ENCODE measurements at places on chromosomes 7 and 10. TPM values are rescaled to one million over a fixed set of nuclear protein-coding genes. Genes with fewer than 3 reads are reported as not detected.

DNA sequence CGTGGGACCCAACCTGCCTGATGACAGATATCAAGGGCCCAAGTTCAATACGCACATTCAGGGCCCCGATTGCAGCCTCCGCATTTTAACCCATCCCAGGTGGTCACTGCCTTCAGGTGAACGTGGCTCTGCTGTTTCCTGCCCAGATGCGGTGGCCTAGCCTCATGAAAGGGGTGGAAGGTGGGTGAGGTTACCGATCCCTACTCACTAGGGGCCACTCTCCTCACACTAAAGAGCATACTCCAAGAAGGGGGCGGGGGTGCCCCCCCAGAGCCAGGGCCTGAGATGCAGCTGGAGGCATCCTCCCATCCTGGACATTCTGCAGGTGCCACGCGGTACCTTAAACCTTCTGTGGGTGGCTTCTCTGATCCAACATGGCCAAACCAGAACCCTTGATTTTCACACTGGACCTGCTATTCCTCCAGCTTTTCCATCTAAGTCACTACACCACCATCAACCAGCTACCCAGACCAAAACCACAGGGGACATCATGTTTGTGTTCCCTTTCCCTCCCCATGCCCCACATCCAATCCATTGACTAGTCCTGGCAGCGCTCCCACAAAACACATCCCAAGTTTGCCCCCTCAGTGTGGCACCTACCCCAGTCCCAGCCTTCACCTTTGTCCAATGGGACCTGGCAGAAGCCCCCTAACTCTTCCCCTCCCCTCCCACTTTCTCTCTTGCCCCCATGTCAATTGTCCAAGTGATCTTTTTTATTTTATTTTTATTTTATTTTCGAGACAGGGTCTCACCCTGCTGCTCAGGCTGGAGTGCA, 30.0 kb downstream of the PRLHR start:
- DNase-seq = no peak

DNA sequence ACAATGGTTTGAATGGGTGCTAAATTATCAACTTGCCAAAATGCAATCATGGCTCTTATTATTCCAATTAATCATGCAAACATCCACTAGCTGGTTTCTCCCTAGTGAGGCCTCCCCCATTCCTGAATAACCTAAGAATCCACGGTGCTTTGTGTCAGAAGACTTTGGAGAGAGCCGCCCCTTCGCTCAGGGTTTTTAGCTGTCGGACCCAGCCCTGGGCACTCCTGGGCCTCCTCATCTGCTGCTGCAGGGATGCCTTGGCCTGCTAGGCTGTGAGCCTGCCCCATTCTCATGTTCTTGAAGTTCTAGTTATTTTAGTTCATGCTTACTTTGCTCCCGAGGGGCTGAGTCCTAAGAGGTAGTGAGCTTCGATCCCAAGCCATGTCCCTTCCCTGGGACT, 34.1 kb upstream of the SFRP5 start:
- DNase-seq = no peak

DNA sequence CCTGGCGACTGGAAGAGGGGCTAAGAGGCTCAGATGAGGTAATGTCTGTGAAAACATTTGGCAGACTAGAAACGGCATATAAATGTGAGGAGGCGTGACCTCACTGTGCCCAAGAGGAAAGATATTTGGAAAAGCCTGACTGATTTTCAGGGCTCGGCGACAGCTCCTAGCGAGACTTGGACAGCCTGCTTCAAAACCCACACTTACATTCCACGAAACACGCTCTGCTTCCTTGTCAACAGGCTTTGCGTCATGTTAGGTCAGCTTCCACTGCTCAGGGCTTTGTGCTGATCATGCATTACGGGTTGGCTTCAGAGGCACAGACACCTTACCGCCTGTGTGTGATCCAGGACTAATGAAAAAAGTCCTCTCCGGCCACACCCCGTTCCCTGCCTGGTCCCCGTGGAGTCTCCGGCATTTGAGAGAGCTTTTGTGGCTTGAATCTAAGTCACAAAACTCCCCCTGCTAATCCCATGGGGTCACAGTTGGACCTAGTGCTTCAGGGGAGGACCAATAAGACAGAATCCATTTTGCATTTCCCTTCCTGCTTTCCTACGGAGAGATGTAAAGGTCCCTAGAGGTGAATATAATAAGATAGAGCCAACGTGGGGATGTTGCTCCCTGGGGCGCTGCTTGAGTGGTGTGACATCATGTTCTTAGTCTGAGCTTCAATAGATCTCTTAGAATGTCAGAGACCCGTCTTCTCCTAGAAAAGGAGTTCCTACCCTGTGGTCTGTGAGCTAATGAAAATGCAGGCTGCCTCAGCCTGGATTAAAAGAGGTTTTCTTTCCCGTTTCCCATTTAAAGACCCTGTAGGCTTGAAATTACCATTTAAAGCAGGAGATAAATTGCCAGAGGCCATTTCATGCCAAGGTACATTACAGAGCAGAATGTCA, 25.5 kb downstream of the FGFBP3 start:
- DNase-seq = no peak

GRCh38 chr10:49257626-49258349, 41.2 kb upstream of the C10orf71 start:
- DNase-seq = no peak

DNA sequence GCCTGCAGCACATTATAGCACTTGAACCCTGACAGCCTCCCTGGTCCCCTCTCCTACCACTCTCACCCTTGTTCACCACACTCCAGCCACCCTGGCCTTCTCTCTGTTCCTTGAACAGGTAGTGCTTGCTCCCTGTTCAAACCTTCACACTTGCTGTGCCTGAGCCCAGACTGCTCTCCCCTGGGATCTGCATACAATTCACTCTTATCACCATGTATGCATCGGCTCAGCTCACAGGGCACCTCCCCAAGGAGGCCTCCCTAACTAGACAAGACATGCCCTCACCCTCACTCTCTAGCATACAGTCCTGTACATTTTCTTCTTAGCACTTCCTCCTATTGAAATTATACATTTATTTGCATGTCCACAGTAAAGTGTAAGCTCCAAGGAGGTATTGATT, 59.3 kb downstream of the FAM13C start:
- DNase-seq = no peak

DNA sequence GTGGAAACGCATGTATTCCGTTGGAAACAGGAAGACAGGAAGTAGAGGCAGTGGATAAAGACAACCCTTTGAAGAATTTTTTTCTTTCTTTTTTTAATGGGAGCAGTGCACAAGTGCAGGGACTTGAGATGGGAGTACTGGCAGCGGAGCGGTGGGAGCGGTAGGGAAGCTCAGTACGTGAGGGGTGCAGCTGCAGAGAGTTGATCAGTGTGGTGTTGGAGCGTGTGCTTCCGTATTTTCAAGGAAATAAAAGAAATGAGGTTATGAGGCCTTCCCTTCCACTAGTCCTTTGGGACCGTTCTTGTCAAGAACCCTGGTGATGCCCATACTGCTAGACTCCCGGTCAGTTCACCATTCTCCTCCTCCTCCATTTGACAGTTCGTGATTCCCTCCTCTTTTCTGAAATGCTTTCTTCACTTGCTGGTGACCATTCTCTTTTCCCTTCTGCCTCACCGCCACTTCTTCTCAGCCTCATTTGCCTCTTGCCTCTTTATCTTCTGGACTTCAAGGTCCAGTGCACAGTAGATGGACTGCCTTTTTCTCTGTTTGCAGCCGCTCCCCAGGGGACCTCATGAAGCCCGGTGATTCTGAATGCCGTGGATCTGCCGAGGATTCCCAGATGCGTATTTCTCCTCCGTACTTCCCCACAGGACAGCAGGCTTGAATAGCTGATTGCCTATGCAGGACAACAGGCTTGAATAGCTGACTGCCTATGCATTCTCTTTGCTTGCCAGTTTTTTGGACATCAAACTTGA, 39.1 kb upstream of the TMEM236 start:
- no peak for DNase-seq

DNA sequence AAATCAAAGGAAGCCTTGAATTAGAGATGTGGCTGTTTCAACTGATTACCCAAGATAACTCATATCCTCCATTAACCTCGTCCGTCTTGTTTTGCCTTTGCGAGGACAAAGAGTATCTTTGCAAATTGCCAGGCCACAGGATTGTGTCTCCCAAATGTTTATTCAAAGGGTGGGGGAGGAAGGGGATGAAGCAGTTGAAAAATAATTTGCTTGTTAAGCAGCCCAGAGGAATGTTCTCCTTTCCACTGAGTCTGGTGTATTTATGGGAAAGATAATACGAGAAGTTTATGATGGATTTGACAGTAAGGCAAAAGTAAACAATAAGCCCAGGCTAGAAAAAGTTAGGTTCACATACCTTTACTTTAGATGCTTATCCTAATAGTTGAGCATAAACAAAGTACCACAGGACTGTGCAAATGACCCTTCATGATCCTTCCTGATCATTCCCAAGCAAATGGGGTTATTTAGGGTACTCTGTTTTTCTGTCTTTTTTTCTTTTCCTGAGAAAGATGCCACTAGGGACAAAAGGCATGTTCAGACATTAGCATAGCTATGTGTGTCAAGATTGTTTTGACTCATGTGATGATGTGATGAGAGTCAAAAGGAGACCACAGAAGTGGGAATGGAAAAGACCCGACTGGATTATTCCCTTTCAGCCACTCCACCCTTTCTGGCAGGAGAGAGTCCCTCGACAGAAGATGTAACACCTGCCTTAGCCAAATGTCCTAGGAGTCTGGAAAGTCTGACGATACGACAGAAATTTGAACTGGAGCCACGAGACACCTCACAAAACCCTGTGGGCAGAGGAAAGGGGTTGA, 243.0 kb upstream of the GLI3 start:
- DNase-seq = no peak

- DNase-seq = no peak
Measured at GRCh38 chr7:68676813-68677535, 921.3 kb upstream of the AUTS2 start.

- no peak for DNase-seq
Measured at GRCh38 chr7:54825368-54825767, 66.4 kb upstream of the SEC61G start.

DNA sequence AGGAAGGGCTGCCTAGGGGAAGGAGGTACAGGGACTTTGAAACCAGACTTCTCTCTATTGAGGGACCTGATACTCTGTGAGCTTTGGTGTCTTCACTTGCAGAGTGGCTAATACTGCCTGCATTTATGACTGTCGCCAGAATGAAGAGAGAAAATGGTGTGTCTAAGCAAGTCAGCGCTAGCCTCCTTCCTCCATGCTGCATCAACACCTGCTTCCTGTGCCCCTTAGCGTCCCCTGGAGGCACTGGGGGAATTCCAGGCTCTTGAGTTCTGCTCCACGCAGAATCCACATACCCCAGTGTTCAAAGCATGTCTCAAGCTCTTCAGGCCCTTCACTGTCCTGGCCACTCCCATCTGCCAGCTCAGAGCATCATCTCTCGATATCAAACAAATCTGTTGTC, 140.5 kb downstream of the PKD1L1 start:
- no peak for DNase-seq

DNA sequence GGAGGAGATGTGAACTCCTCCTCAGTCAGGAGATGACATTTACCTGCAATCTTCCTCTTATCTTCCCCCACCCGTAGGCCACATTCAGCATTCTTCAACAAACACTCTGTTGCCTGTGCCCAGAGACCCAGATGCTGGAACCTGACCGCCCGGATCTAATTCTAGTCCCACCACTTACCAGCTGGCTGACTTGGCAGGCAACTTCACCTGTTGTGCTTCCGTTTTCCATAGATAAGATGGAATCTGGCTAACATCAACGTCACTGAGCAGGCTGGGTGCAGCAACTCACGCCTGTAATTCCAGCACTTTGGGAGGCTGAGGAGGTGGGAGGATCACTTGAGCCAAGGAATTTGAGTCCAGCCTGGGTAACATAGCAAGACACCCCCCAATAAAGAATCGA, 21.3 kb upstream of the FXYD4 start:
- no peak for DNase-seq

DNA sequence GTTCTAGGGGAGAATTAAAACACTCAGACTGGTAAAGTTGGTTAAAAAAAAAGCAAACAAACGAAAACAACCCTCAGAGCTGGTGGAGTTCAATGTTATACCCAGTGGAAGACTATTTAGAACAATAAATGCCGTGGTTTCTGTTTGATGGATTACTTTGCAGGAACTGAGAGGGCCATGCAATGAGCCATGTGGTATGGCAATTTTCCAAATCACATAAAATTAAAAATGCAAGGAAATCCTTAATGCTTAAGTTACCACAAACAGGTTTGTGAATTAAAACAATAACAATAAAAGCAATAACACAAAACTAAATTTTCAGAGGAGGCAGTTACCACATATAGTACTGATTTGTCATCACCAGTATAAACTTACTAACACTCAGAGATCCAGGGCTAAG, 96.9 kb downstream of the RTKN2 start:
- DNase-seq = no peak

GRCh38 chr7:94921911-94922310, 14.5 kb downstream of the PPP1R9A start:
- no peak for DNase-seq

- DNase-seq = peak; percentile 6
Measured at GRCh38 chr10:132774902-132775863, 10.8 kb downstream of the NKX6-2 start.

GRCh38 chr10:36094096-36094495, 452.0 kb upstream of the FZD8 start:
- no peak for DNase-seq

ZNF488 gene
- total RNA-seq = 3.9 TPM

UBTD1 gene
- 12.8 TPM for total RNA-seq

CYP3A7 gene
- not detected for total RNA-seq

RHOBTB1 gene
- total RNA-seq = 1.6 TPM

Measured in HCT116 (cell line).